Fibroblast of skin of abdomen (primary cell): ENCODE measurements at places on chromosomes 16 and 17.
A peak's percentile ranks its signal among the peaks of the same experiment; 100 is the strongest.

DNA sequence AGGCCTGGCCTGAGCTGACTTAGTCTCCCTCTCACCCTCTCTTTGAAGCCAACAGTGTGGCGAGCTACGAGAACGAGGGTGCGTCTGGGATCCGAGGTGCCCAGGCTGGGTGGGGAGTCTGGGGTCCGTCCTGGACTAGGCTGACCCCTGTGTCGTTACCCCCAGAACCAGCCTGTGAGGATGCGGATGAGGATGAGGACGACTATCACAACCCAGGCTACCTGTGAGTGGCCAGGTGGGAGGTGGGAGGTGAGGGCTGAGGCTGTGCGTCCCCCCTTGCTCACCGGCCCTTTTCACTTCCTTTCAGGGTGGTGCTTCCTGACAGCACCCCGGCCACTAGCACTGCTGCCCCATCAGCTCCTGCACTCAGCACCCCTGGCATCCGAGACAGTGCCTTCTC, 1.6 kb downstream of the LAT start:
- no peak for DNase-seq

GRCh38 chr16:89863741-89864526, 9.5 kb upstream of the TCF25 start:
- DNase-seq: peak; percentile 17

GRCh38 chr16:49466529-49466831, 92.9 kb downstream of the C16orf78 start:
- no peak for DNase-seq

DNA sequence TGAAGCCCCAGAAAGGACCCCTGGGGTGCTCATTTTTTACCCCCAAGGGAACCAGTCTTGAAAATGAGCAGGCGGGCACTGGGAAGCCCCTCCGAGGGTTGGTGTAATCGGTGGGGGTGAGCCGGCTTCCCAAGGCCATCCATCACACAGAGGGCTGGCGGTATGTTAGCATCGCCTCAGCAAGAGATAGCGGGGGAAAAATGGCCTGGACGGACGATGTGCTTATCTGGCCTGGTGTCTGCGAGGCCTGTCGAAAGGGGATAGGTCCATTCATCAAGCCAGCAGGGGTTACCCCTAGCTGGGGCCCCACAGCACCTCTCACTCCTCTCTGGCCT, 188.9 kb downstream of the IRF8 start:
- DNase-seq: no peak

GRCh38 chr17:48074322-48075081, 26.3 kb downstream of the NFE2L1 start:
- DNase-seq: peak; percentile 80

GRCh38 chr16:51150888-51151320, at the start of gene SALL1:
Gene SALL1, minus strand, starts transcription at chr16:51151270. Its CDS starts 29 bp downstream, at chr16:51151241.
- no peak for DNase-seq

- DNase-seq: no peak
Observed at GRCh38 chr17:76419576-76420260, 33.2 kb downstream of the UBE2O start.

- DNase-seq: peak; percentile 80
Observed at GRCh38 chr17:62780951-62781350, 27.2 kb downstream of the MARCHF10 start.

- no peak for DNase-seq
Observed at GRCh38 chr17:81434072-81434471, 38.8 kb downstream of the BAHCC1 start.

- no peak for DNase-seq
Observed at GRCh38 chr16:85370543-85370880, 242.6 kb upstream of the GSE1 start.

DNA sequence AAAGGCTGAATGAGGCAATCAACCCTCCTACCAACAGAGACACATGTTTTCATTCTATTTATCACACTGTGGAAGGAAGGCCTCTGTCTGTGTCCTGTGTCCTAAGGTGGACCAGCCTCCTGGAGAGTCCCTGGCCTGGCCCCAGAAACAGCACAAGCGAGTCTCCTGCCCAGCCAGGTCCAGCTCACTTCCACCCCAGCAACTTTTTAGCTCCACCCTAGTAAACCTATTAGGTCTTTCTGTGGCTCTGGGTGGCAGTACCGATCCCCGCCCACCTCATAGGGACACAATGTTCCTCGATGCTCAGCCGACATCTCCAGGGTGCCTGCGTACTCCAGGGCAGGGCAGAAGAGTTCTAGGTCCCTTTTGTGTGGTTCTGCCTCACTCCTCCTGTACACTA, 10.7 kb downstream of the DRC3 start:
- DNase-seq: no peak
